Uterine smooth muscle cell (primary cell): ENCODE measurements at places on chromosomes 4 and X. TPM values are rescaled to one million over a fixed set of nuclear protein-coding genes. Genes with fewer than 3 reads are reported as not detected.

The FAAH2 gene
- total RNA-seq = not detected in 2 replicates

The IL9R gene
- total RNA-seq = under 0.01 TPM in 1 of 2 replicates, not detected in the other

The DYNLT3 gene
- total RNA-seq = 55.3 and 55.5 TPM in 2 replicates

The P2RY4 gene
- total RNA-seq = under 0.01 TPM in 1 of 2 replicates, not detected in the other

The UGT2B17 gene
- total RNA-seq = not detected in 2 replicates

The CASK gene
- 47.0 and 49.1 TPM in 2 replicates for total RNA-seq

The CENPVL3 gene
- not detected in 2 replicates for total RNA-seq

The SRPX gene
- total RNA-seq = 154 and 172 TPM in 2 replicates

The PPP4R3C gene
- not detected in 2 replicates for total RNA-seq

The TCEAL3 gene
- total RNA-seq = 12.4 and 23.6 TPM in 2 replicates

The ASB11 gene
- total RNA-seq = not detected in 2 replicates

The CXorf58 gene
- total RNA-seq = not detected in 2 replicates

The TCEAL7 gene
- 44.3 and 50.5 TPM in 2 replicates for total RNA-seq

The MAGEB16 gene
- total RNA-seq = not detected in 2 replicates

The CLDN34 gene
- total RNA-seq = not detected in 2 replicates

The TKTL2 gene
- under 0.01 TPM in 1 of 2 replicates, not detected in the other for total RNA-seq

The DIPK2B gene
- total RNA-seq = 0.11 and 0.12 TPM in 2 replicates

The KLHL2 gene
- total RNA-seq = 23.4 and 28.4 TPM in 2 replicates

The NKX6-1 gene
- under 0.01 and 0.11 TPM in 2 replicates for total RNA-seq

The PLAC8 gene
- total RNA-seq = 0.25 TPM in 1 of 2 replicates, not detected in the other

The SHROOM2 gene
- total RNA-seq = 0.44 and 0.75 TPM in 2 replicates

The SPANXC gene
- total RNA-seq = not detected in 2 replicates

The NRK gene
- 0.37 and 1.3 TPM in 2 replicates for total RNA-seq

The NOX1 gene
- total RNA-seq = not detected in 2 replicates

The LRRC66 gene
- total RNA-seq = 0.33 and 0.62 TPM in 2 replicates

The SSX3 gene
- total RNA-seq = not detected in 2 replicates

The ADRA2C gene
- 1.2 and 1.5 TPM in 2 replicates for total RNA-seq

The POLN gene
- 1.4 and 2.9 TPM in 2 replicates for total RNA-seq

The AFM gene
- not detected in 2 replicates for total RNA-seq

The APELA gene
- not detected in 2 replicates for total RNA-seq

The FGFR3 gene
- total RNA-seq = 0.25 and 0.44 TPM in 2 replicates

The PPEF2 gene
- under 0.01 TPM in 1 of 2 replicates, not detected in the other for total RNA-seq

The ITGB1BP2 gene
- total RNA-seq = 1.00 and 1.2 TPM in 2 replicates

The LUZP4 gene
- total RNA-seq = not detected in 2 replicates

The N4BP2 gene
- total RNA-seq = 7.4 and 8.0 TPM in 2 replicates

The GCNA gene
- total RNA-seq = 1.9 and 2.9 TPM in 2 replicates

The MUC7 gene
- total RNA-seq = not detected in 2 replicates

The ASB9 gene
- 0.25 and 0.33 TPM in 2 replicates for total RNA-seq

The C4orf36 gene
- total RNA-seq = 0.77 and 2.1 TPM in 2 replicates

The CSAG3 gene
- not detected in 2 replicates for total RNA-seq

The SH3BP2 gene
- total RNA-seq = 8.0 and 11.0 TPM in 2 replicates

The LRIT3 gene
- total RNA-seq = under 0.01 and 0.11 TPM in 2 replicates

The TMEM165 gene
- total RNA-seq = 111 and 129 TPM in 2 replicates

The SERTM2 gene
- total RNA-seq = 1.9 TPM in 2 replicates

The MED12 gene
- total RNA-seq = 15.6 and 28.7 TPM in 2 replicates

The MND1 gene
- 8.4 and 19.5 TPM in 2 replicates for total RNA-seq

The RNF128 gene
- 1.5 and 2.0 TPM in 2 replicates for total RNA-seq

The MXRA5 gene
- total RNA-seq = 36.2 and 49.0 TPM in 2 replicates

The ELOVL6 gene
- 22.2 and 24.1 TPM in 2 replicates for total RNA-seq

The TMEM154 gene
- 10.0 and 15.4 TPM in 2 replicates for total RNA-seq

The AMTN gene
- total RNA-seq = not detected in 2 replicates

The SRPX2 gene
- 19.8 and 58.2 TPM in 2 replicates for total RNA-seq

The PRKG2 gene
- 1.1 and 2.4 TPM in 2 replicates for total RNA-seq

The EIF4E gene
- total RNA-seq = 227 and 431 TPM in 2 replicates

The LNX1 gene
- 0.11 and 0.25 TPM in 2 replicates for total RNA-seq
